ENCODE measurements at places on chromosomes 4 and X. TPM values are rescaled to one million over a fixed set of nuclear protein-coding genes. Genes with fewer than 3 reads are reported as not detected.

Gene RNF175
- not detected for total RNA-seq

Gene FNIP2
- 15.5 TPM for total RNA-seq

Gene STS
- 9.4 TPM for total RNA-seq

Gene RAB9B
- total RNA-seq = 0.13 TPM

Gene SHISA3
- 14.3 TPM for total RNA-seq

Gene MUC7
- not detected for total RNA-seq

Gene PRR32
- total RNA-seq = not detected

Gene SLC34A2
- not detected for total RNA-seq

Gene FAM9A
- total RNA-seq = not detected

Gene EDA
- 1.1 TPM for total RNA-seq

Gene TRIM61
- not detected for total RNA-seq

Gene CCDC149
- 3.9 TPM for total RNA-seq

Gene PCDH18
- total RNA-seq = 0.13 TPM

Gene TRIML2
- 126 TPM for total RNA-seq

Gene AWAT2
- total RNA-seq = not detected

Gene BEX2
- total RNA-seq = 0.73 TPM

Gene BEX5
- total RNA-seq = 3.5 TPM

Gene IBSP
- not detected for total RNA-seq

Gene ELK1
- total RNA-seq = 30.8 TPM

Gene CITED1
- total RNA-seq = not detected

Gene OR13H1
- total RNA-seq = not detected

Gene MSANTD1
- total RNA-seq = 0.10 TPM

Gene SOD3
- 0.07 TPM for total RNA-seq

Gene ZNF280C
- total RNA-seq = 5.9 TPM

Gene TEX13C
- total RNA-seq = not detected

Gene ZNF157
- not detected for total RNA-seq

Gene PCDH10
- 0.25 TPM for total RNA-seq

Gene ZDHHC15
- not detected for total RNA-seq

Gene NPFFR2
- not detected for total RNA-seq

Gene SLC25A4
- 19.3 TPM for total RNA-seq

Gene GPR34
- total RNA-seq = not detected

Gene SMPX
- not detected for total RNA-seq

Gene BEX1
- 1.00 TPM for total RNA-seq

Gene FGA
- not detected for total RNA-seq

Gene ODAM
- total RNA-seq = not detected

Gene FAM184B
- not detected for total RNA-seq

Gene AVPR2
- total RNA-seq = 0.47 TPM

Gene TRAPPC11
- 20.9 TPM for total RNA-seq

Gene MAGEE1
- total RNA-seq = 0.25 TPM

Gene F8A2
- not detected for total RNA-seq

Gene MTMR1
- total RNA-seq = 15.6 TPM

Gene RHOXF2B
- not detected for total RNA-seq

Gene FGF5
- total RNA-seq = 0.20 TPM

All from mammary microvascular endothelial cell (primary cell).